Activated T-cell treated with anti-CD3 and anti-CD28 coated beads for 4 hours (primary cell): ENCODE measurements at places on chromosomes 2 and 18.

DNA sequence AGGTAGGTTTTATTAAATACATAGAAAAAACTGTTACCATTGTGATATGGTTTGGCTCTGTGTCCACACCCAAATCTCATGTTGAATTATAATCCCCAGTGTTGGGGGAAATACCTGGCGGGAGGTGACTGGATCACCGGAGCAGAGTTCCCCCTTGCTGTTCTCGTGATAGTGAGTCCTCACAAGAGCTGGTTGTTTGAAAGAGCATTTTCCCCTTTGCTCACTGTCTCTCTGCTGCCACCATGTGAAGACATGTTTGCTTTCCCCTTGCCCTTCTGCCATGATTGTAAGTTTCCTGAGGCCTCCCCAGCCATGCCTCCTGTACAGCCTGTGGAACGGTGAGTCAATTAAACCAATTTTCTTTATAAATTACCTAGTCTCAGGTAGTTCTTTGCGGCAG lies 352.7 kb upstream of the SLC39A10 start:
- no peak for DNase-seq

DNA sequence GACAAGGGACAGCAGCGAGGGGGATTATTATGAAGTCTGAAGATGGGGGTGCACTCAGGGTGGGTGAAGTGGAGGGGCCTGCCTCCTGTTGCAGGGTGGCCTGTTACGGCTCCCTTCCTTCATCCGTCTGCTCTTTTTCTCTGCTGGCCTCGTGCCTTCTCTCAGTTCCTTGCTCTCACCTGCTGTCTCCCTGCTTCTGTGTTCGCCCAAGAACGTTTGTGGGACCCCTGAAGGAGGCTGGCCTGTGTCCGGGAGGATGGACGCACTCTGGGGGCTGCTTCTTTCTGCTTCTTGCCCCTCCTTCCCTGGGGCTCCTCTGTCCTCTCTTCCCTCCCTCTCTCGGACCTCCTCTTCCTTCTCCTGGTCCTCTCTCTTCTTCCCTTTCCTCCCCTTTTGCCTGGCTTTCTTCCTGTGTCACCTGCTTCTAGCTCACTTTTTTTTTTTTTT lies 13.8 kb downstream of the MROH2A start:
- no peak for DNase-seq

DNA sequence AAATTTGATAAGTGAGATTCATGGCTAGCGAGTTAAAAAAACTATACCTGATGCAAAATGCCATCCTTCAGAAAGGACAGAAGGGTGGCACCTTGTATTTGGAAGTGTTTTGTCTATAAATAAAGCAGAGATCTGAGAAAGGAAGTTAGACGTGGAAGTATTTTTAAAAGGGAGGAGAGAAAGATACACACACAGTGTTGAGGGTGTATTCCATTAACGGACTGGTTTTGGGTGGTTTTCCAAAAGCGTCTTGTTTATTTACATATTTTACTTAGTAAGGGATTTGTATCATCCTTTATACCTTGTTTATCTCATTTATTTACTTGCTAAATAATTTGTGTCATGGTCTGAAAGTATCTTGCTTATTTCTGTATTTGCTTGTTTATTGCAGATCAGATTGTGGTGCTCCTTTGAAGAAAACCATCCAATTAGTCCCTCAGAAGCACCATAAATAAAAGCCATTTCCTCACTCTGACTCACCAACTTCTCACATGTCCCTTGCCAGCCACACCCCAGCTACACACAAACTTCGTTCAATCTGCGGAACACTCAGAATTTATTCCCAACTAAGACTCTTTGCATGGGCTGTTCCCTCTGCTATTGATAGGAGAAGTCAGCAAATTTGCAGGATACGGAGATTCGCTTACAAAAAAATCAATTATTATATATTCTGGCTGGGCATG lies 90.8 kb downstream of the FAM124B start:
- no peak for DNase-seq

GRCh38 chr2:19203866-19204265 lies 154.6 kb downstream of the OSR1 start:
- DNase-seq = no peak

DNA sequence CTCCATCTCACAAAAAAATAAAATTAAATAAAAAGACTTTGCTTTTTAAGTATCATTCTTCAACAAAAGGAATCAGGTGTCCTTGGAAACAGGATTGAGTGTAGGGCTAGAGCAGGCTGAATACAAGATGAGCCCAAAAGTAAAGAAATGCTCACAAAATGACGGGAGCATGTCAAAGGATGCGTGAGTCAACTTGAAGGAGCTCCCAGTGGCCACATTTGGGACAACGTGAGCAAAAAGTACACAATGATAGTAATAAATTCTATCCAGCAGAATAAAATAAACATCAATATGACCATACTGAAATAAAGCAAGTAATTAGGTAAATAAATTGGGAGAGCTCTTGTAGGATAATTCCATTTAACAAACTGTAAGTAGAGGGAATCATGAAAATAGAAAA lies 220.7 kb downstream of the PHLPP1 start:
- no peak for DNase-seq

- DNase-seq = no peak
Measured at GRCh38 chr2:172285010-172285621, 142.3 kb upstream of the ITGA6 start.

DNA sequence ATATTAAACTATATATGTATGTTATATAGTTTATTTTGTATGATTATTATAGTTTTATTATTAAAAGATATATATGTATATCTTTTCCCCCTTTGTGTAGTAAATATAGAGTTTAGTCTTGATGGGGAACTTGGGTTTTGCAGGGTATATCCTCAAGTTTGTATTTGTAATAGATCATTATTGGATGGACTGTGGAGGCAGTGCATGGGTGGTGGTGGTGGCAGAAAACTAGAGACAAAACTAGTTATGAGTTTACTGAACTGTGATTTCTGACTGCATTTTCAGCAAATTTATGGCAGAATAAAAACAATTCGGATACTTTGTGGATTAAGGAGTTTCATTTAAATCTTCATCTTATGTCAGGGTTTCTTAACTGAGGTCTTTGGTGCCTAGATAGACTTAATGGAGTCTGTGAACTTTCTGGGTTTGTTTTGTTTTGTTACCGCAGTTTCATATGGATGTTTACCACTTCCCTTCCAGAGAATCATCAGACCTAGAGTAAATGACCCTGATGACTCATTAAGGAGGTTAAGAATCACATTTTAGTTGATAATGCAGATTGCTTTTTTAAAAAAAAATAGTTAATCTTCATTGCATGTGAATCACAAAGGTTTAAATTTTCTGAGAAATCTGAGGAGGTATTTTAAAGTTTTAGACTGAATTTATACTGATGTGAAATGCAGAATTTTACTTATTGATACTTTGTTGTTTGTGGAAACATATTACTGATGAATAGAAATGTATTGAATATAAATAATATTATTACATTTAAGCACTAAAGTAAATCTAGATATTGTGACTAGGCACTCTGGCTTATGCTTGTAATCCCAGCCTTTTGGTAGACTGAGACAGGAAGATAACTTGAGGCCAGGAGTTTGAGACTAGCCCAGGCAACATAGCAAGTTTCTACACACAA lies 14.5 kb downstream of the EPC2 start:
- no peak for DNase-seq

DNA sequence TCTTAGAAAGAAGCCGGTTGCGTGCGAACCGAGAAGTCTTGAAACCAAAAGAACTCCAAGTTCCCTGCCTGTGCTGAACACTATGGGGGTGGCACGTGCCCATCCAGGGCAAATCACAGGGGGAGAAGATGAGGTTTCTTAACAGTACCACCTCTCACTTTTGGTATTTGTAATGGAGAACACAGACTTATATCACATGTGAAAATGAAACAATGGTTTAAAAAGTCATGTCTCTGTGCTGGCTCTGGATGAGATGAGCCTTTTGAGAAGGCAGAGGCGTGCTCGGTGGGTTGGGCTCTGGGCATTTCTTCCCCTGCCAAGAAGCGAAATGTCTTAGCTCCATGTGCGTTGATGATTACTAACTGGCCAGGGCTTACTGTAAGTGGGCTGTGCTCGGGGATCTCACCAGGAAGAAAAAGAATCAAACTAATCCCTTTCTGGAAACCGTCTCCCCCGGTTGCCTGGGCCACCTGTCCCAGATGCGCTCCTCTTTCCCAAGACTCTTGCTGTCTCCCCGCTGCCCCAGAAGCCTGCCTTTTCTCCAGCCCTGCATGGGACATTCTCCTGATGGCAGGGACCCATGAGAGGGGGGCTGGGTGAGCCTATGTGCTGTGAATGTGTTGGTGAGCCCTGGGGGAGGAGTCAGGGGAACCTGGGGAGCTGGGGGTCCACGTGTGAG lies 252.9 kb downstream of the PRKCE start:
- DNase-seq = no peak

- DNase-seq = no peak
Measured at GRCh38 chr2:196170213-196170605, 1.2 kb downstream of the STK17B start.

DNA sequence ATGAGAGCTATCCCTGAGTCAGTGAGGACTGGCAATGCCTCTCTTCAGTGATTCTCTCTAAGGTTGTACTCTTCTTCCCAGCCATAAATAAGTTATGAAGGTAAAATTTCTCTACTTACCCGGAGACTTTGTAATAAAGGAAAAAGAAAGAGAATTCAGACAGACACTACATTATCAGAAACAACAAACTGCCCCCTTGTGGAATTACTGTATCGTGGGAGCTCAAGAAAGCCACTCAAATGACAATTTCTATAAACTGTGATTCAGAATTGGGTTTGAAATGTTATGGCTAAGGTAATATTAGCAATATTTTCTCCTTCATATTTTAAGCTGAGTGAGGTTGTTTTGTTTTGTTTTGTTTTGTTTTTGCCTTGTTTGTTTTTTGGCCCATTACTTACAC lies 155.8 kb upstream of the TANK start:
- no peak for DNase-seq

DNA sequence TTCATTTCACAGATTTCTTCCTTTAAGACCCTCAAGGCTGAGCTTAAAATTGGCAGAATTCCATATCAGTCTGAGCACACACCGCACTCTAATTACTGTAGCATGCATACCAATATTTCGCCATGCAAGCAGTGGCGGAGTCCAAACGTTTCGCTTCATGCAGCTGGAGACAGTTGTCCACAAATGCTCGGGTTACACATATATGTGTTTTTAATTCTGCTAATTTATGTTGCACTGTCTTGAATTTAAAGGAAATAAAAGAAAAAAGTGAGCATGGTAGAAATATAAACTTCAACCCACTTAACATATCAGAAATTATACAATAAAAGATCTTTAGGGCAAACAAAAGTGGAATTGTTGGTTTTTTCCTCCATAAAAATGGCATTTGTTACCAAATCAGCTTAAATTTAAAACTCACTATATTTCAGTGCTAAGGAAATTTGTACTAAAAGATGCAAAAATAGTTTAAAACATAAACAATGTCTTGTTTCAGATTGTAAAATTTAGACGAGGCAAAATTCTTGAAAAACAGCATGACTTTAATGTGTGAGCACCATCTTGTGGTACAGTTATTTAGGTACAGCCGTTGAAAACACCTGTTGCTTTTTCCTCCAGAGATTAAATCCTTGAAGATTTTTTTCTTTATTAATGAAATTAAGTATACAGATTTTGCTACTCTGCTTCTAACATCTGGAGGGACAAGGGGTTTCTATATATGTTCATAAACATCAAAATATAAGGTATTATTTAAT lies 24.1 kb upstream of the KANSL1L start:
- DNase-seq = no peak

DNA sequence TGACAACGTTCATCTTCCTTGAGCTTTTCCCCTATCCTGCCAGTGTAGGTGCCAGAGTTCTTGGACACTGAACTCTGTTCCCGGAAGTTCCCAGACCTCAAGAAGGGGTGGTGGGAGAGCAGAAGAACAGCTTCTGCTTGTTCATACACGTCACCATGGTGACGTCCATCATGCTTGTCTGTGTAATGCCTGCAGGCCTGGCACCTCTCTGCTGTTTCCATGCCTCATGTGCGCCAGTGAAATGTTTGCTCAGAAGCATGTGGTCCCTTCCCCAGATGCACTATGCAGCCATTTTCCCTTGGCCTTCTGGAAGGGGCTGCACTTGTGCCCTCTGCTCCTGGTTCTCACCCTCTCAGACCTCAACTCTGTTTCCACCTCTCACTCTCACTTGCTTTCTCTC lies 210.8 kb upstream of the NABP1 start:
- DNase-seq = no peak

GRCh38 chr2:120469426-120469825 lies 123.5 kb downstream of the INHBB start:
- no peak for DNase-seq

GRCh38 chr2:85791704-85792565 lies 38.1 kb downstream of the ATOH8 start:
- DNase-seq = no peak

- no peak for DNase-seq
Measured at GRCh38 chr2:39715095-39715494, 49.4 kb downstream of the TMEM178A start.

DNA sequence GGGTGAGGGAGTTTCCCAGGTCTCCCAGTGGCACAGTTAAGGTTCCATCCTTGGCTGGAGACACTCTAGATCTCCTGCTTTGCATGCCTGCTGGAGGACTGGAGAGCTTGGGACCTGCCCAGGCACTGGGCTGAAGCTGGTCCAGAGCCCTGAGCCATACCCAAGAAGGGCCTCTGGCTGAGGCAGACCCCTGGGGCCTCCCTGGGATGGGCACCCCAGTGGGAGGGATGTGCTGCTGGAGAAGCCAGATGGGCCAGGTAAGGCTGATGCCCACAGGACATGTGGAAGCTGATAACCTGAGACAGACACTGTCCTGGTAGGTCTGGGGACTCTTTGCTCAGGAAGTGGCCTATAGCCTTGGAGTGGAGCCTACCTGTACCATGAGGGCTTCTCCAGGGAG lies 160.7 kb downstream of the TFCP2L1 start:
- DNase-seq = no peak

GRCh38 chr2:169759987-169760386 lies 26.4 kb downstream of the KLHL23 start:
- no peak for DNase-seq

DNA sequence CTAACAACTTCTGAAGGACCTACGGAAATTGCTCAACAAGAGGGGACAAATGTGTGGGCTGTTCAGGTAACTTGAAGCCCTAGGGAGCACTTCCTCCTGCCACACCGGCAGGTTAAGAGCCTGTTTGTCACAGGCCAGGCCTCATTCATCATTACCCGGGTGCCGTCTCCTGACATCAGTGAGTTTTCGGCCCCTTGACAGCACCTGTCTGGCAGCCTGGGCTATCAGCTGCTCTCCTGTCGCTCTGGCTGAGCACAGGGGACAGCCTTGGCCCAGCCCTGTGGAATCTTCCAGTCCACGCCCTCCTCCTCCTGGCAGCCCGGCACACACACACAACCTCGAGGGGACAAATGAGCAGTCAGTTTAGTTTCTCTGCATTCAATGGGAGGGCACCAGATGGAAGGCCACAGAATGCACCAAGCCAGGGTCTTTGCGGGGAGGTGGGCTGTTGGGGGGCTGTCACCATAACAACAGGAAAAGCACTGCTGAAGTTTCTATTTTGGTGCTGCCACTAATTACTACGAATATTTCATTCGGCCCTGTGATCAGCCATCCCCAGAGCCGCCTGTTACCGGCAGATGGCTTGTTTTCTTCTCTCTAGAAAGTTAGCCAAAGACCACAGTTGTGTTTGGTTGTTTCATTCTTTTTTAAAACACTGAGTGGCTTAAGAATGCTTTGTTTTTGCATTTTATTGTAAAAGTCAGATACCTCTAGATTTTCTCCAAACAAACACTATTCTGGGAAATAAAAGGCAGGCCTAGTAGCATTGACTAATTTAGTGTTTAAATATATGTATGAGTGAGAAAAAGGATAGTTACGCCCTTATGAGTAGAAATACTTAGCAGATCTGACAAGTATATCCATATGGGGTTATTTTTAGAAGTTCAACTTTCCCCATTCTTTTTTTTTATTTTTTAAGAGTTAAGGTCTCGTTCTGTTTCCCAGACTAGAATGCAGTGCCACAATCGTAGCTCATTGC lies 189.9 kb upstream of the NDUFV2 start:
- no peak for DNase-seq

- DNase-seq = no peak
Measured at GRCh38 chr2:151437630-151438029, 27.9 kb downstream of the RIF1 start.
